Stimulated activated CD8-positive, alpha-beta memory T cell treated with anti-CD3 and anti-CD28 coated beads, Interleukin-2, amount 100 ng/mL, for 48 hours (primary cell): ENCODE measurements at places on chromosomes 7 and 10.

GRCh38 chr10:5511231-5511884, 12.0 kb upstream of the CALML5 start:
- DNase-seq = no peak

GRCh38 chr10:6136215-6137201, 47.7 kb downstream of the RBM17 start:
- DNase-seq = peak; percentile 38

GRCh38 chr7:44743750-44744149, 4.9 kb upstream of the ZMIZ2 start:
- DNase-seq = no peak

DNA sequence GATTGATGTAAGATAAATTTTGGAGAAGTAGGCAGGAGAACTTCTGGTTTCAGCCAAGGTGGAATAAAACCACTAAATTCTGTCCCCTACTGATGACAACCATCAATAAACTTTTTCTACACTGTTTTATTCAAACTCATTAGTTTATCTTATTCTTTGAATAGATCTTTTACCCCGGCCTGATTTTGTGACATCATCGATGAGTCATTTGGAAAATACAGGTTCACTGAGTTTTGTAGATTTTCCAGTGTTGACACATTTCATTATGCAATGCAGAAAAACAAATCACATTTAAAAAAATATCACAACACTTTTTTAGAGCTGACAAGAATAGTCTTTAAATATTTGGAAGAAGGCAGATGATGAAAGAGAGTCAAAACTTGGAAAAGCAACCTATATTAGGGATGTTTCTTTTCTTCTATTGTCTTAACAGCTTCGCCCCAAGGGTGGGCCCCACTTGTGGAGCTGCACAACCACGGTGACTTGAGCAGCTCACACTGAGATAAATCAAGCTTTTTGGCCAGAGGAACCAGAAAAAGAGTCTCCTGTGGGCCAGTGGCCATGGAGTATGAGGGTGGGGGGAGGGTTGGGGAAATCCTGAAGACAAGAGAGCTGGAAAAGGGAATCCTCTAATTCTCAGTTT, 112.8 kb downstream of the PTEN start:
- DNase-seq = no peak

- no peak for DNase-seq
These were observed 120.6 kb downstream of the PRPF18 start for GRCh38 chr10:13707156-13707881.

- DNase-seq = no peak
These were observed 28.9 kb downstream of the PON1 start for GRCh38 chr7:95295397-95295796.

DNA sequence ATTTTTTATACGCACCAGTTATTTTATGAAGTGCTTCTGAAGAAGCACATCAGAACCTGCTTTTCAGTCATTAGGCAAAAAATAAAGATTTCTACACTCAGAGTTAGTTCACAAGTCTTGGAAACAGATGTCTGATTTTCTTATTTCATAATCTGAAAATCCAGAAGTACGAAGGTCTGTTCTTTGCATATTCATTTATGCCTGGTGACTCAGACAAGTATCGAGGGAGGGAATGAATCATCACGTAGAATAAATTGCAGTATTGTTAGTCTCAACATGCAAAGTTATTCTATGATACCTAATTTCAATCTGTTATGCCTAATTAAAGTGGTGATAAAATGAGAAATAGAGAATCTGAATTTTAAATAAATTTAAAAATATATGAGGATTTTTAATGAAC, 113.6 kb upstream of the SEM1 start:
- no peak for DNase-seq

DNA sequence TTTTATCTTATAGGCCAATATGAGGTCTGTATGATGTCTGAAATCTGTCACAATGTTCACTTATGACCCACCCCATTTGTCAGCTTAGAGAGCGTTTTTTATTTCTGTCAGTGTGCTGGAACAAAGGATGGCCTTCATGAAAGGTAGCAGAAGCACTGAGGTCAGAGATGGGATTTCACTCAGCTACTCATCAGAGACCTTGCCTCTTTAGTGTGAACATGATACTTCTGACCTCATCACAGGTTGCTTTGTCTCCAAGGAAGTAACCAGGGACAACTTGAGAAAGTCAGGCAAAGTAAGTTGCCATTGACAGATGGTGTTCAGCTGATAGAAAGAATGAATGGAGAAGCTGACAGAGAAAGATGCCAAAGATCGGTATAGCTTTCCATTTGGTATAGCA, 16.3 kb downstream of the YAE1 start:
- DNase-seq = no peak

DNA sequence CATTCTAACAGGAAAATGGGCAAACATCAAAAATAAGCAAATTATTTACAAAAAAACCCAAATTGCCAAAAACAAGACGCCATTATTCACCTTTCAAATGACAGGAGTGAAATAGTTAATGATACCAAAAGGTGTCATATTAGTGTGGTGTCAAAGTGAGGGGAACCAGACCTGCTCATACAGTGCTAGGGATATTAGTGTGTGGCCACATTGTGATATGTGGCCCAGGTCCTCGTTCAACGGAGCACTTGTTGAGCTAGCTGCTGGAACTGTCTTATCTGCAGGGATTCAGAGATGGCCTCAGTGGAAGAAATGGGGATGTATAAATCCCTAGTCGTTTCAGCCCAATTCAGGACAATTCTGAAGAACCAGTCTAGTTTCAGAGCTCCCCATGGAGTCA, 41.2 kb downstream of the GPR85 start:
- DNase-seq = no peak

- no peak for DNase-seq
These were observed 33.3 kb upstream of the ACSL5 start for GRCh38 chr10:112340601-112341000.
